Fibroblast of skin of left biceps (primary cell): ENCODE measurements at places on chromosomes 11 and 22.

GRCh38 chr11:65362966-65363365, 8.4 kb downstream of the TIGD3 start:
- DNase-seq, result no peak

DNA sequence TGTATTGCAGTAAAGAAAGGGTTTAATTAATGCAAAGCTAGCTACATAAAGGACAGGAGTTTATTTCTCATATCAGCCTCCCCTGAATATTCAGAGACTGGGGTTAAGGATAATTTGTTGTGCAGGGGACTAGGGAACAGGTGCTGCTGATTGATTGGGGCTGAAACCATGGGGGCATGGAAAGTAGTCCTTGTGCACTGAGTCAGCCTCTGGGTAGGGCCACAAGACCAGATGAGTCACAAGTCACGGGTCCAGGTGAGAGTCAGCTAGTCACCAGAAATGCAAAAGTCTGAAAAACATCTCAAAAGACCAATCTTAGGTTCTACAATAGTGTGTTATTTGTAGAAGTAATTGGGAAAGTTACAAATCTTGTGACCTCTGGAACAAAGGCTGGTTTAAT, 32.9 kb upstream of the SYT13 start:
- no peak for DNase-seq

DNA sequence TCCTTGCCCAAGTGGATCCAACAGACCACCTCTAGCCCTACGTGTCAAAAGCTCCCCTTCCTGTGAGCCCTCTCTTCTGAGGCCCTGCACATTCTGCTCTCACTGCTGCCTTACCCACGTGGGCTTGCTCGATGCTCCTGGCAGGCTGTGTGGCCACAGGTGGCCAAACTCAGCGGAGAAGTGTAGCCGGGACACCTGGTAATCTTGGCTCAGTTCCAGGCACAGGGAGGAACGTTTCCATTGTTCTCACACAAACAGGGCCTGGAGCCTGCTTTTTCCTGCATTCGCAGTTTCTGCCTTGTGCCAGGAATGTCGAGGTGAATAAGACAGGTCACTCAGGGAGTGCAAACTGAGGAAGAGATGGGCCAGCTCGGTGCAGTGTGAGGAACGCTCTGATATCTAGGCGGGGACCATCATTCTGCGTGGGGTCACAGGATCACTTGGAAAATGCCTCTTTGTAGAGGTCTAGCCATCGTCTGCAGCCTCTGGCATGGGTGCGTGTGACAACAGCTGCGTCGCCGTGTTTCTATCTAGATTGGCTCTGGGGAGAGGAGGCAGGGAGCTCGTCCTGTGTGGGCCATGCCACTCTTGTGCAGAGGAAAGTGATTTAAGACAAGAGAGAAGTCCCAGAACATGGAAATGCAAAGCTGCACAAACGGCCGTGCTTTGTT, 127.6 kb upstream of the PARVA start:
- DNase-seq, result no peak

DNA sequence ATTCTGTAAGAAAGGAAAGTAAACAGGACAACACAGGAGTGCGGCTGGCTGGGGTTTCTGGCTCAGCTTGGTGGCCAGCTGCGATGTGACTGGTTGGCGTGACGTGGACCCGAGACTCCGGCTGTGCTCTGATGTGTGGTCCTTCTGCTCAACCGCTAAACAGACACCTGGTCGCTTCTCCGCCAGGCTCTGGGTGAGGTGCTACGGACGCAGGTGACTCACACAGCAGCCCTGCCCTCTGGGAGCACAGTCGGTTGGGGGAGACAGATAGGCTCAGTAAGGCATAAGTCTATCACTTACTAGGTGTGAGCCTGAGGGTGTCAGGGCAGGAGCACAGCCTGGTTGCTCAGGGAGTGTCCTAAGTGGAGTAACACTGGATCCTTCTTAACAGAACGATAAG, 8.2 kb downstream of the RTL6 start:
- no peak for DNase-seq

- DNase-seq, result no peak
These were observed 227.0 kb upstream of the NCAM1 start for GRCh38 chr11:112734207-112734606.

DNA sequence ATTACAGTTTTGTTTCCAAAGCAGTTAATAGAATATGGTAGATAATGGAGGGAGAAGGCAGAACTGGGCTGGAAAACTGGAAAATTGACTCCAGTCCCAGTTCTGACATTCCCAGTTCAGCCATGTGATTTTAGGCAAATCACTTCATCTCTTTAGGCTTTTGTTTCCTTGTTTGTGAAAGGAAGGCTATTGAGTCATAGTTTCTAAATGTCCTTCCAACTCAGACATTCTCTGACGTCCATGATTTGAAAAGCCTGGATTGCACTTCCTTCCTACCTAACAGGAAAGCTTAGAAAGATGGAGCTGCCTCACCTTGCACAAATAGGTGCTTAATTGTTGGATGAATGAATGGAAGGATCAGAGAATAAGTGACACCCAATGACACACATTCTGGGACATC, 19.8 kb upstream of the GALNT18 start:
- DNase-seq, result no peak

- DNase-seq, result no peak
These were observed 192.6 kb upstream of the E2F8 start for GRCh38 chr11:19433367-19433766.

DNA sequence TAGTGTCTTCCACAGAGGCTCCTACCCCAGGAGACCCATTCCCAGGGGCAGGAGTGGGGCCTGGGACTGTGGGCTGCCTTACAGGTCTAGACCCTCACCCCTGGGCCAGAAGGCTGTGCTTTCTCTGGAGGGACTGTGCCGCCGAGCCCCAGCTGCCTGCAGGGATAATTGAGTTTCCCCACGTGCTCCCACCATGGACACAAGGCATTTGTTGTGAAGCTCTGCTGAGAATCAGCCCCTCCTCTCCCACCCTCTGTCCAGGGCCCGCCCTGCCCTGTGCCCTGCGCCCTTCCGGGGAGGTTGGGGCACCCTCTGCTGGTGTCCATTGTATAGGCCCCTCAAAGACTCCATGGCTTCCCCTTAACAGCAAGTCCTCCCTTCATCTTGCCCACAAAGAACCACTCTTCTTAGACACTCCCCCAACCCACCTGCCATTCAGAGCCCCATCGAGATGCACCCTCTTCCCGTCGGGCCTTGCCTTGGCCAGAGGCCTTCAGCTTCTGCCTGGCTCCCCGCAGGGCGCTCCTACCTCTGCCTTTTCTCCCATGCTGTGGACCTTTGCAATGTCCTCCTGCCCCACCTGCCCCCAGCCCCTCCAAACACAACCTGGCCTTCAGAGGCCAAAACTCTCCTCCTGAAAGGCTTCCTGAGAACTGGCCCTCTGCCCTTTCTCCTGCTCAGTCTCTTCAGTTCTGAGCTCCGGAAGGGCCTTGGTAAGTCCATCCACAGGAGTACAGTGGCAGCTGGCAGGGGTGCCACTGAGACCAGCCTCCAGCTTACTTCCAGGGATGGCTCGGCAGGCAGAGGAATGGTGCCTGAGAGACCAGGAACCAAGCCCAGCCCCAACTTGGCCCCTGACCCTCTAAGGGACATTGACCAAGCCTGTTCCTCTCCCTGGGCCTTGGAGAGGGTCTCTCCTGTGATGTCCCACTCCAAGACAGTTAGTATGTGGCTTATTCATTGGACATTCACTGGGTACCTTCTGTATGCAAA, 22.4 kb downstream of the DUSP8 start:
- DNase-seq, result no peak
